ENCODE measurements at places on chromosomes 1 and 21.

DNA sequence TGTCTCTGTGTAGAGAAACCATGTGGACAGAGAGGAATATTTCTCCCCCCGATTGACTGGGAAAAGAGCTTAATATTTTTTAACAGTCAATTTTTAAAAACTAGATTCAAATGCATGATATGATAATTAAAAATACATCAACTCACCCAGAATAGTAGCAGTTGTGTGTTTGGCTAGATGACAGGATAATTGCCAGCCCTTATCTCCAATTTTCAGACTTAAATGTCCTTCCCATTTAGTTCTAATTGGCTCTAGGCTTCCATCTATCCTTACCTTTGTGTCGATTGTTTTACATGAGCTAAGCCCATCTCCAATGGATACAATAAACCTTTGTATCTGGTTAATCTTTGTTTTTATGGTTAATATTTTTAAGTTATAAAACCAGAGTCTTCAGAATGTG lies 23.9 kb upstream of the KIAA0040 start:
- no peak overlapping the region for H3K4me3 ChIP-seq
- no peaks in the 10 kb centered on the region for H3K36me3 ChIP-seq
- H3K4me1 ChIP-seq, result peaks cover 16% of the 10 kb centered on the region
- H3K27me3 ChIP-seq, result no peaks in the 10 kb centered on the region

DNA sequence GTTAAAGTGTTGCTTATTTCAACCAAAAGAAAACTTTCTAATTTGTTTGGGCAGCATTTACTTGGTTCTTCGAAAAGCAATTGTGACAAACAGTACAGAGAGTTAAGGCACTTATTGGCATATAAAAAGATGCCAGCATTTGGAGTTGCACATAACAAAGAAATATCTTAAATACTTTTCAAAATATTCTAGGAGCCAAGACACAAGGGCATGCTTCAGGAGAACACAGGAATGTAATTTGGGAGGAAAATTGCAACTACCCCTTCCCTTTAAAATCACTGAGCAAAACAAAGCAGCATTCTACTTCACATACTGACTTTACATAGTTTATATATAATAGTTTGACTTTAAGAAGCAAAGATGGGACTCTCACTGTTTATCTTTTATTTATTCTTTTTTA lies 4.6 kb upstream of the TIE1 start:
- no peaks in the 10 kb centered on the region for H3K36me3 ChIP-seq
- no peak for DNase-seq
- H3K4me3 ChIP-seq, result no peak overlapping the region
- peaks cover 42% of the 10 kb centered on the region for H3K4me1 ChIP-seq
- peak overlapping the region; percentile 54 for H3K27ac ChIP-seq

DNA sequence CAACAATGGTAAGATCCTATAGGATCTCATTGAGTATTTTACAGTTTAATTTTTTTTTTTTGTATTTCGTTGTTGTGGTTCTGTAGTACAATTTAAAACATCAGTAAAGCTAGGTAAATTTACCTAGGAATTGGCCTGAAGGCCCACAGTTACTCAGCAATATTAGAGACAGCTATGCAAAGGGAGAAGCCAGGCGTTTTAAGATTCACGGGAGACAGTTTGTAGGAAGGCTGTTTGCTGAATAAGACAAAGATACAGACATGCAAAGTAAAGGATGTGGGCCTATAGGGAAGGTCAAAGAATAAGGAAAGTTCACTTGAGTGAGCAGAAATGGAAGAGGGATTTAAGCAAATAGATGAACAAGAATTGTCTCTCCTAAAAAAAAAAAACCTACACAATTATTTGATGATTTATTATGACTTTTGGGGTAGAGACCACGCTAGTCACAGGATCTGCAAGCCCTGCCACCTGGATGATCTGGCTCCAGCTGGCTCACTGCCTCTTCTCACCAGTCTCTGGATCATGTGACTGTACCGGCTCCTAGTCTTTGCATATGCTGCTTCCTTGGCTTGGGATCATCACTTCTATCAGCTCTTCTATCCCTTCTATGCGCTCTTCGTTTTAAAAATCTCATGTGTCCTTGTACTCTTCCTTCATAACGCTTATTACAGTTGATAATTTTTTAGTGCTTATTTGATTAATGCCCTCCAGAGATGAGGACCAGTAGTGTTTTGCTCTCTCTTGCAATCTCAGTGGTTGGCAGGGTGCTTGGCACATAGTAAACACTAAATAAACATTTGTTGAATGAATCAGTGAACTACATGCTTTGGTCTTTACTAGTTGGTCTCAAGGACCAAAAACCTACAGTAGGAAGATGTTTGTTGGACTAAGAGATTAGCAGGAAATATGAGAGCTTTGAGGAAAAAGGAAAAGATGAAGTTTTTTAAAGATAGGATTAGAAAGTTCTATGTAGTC lies 14.1 kb downstream of the DYRK1A start:
- H3K27ac ChIP-seq, result peak overlapping the region; percentile 86
- H3K27me3 ChIP-seq, result no peaks in the 10 kb centered on the region
- H3K4me1 ChIP-seq, result peaks cover 80% of the 10 kb centered on the region
- H3K4me3 ChIP-seq, result peak overlapping the region; percentile 26
- peak; percentile 34 for DNase-seq

- H3K27me3 ChIP-seq, result no peaks in the 10 kb centered on the region
- H3K4me1 ChIP-seq, result peaks cover 16% of the 10 kb centered on the region
- H3K27ac ChIP-seq, result no peak overlapping the region
Measured at GRCh38 chr1:87615901-87616300, 287.2 kb downstream of the LMO4 start.

- peaks cover 35% of the 10 kb centered on the region for H3K4me1 ChIP-seq
- no peak overlapping the region for H3K4me3 ChIP-seq
- H3K36me3 ChIP-seq, result no peaks in the 10 kb centered on the region
- no peaks in the 10 kb centered on the region for H3K27me3 ChIP-seq
Measured at GRCh38 chr1:234656944-234657654, 47.1 kb upstream of the IRF2BP2 start.

DNA sequence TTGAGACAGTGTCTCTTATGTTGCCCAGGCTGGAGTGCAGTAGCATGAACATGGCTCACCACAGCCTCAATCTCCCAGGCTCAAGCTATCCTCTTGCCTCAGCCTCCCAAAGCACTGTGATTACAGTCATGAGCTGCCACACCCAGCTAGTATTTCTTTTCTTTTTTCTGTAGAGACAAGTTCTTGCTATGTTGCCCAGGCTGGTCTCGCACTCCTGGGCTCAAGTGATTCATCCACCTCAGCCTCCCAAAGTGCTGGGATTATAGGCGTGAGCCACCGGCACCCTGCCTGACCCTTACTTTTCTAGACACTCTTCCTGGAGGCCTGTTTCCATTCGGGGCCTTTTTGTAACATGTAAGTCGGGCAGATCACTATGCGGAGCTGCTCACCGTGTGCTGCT lies 30.1 kb upstream of the SRP9 start:
- peaks cover 18% of the 10 kb centered on the region for H3K27me3 ChIP-seq
- H3K27ac ChIP-seq, result 0 out of 2 replicates have a peak overlapping the region, but pooled peaks have one; percentile 27
- DNase-seq, result no peak
- H3K4me3 ChIP-seq, result no peak overlapping the region
- H3K36me3 ChIP-seq, result no peaks in the 10 kb centered on the region

- no peaks in the 10 kb centered on the region for H3K27me3 ChIP-seq
- no peaks in the 10 kb centered on the region for H3K36me3 ChIP-seq
- 0 out of 2 replicates have a peak, but pooled peaks cover 3% of the 10 kb centered on the region for H3K4me1 ChIP-seq
- no peak overlapping the region for H3K27ac ChIP-seq
- H3K4me3 ChIP-seq, result no peak overlapping the region
- no peak for DNase-seq
Measured at GRCh38 chr1:154714638-154715037, 106.7 kb upstream of the ADAR start.

DNA sequence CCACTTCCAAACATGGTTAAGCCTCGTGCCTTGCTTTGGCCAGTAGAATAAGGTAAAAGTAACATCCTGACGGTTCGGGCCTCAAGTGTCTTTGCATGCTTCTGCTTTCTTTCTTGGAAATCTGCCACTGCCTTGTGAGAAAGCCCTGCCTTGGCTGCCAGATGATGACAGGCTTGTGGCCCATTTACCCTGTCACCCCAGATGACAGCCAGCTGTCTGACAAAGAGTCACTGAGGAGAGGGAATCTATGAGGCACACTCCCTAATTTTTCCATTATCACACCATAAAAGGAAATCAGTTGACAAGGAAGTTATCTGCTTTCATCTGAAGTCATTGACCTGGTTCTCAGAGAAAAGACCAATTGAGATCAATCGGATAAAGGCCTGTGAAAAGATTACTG lies 199.8 kb downstream of the USH2A start:
- H3K36me3 ChIP-seq, result no peaks in the 10 kb centered on the region
- H3K4me3 ChIP-seq, result no peak overlapping the region
- H3K27ac ChIP-seq, result no peak overlapping the region
- peaks cover 15% of the 10 kb centered on the region for H3K4me1 ChIP-seq

DNA sequence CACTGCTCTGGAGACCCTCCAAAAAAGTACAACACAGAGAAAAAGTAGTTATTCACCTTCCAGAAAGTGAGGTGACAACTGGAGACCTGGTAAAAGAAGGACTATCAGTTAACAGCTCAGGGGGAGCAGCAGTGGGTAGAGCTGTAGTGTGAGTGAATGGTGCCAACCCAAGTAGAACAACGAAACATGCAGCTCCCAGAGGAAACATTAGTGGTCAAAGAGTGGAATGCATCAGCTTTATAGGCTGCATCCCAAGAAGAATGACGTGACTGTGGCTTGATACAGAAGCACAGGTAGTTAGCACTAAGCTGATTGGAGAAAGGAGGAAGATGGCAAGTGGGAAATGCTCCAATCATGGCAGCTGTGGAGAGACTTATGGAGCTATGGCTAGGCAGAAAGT lies 275.7 kb upstream of the CAMK1G start:
- H3K27me3 ChIP-seq, result no peaks in the 10 kb centered on the region
- no peak for DNase-seq
- H3K27ac ChIP-seq, result no peak overlapping the region
- peaks cover 13% of the 10 kb centered on the region for H3K4me1 ChIP-seq
- H3K4me3 ChIP-seq, result no peak overlapping the region
- no peaks in the 10 kb centered on the region for H3K36me3 ChIP-seq

DNA sequence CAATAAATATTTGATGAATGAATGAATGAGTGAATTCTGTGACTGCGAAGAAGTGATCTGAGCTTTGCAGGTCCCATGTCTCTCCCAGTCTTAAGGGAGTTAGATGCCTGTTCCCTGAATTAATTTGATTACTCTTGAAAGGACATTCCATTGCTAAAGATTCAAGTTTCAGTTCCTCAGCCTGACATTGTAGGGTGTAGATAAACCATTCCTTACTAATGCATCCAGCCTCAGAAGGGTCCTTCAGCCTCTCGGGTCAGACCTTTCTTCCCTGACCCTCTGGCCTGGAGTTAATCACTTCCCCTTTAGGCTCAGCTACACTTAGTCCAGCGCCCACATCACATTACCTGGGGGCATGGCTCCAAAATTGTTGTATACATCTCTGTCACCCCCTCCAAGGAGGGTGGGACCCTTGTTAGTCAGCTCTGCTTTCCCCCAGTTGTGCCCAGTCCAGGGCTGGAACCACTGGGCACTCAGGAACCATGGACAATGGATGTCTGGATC lies 2.6 kb downstream of the INSRR start:
- peaks cover 7% of the 10 kb centered on the region for H3K4me1 ChIP-seq
- no peak overlapping the region for H3K4me3 ChIP-seq
- no peaks in the 10 kb centered on the region for H3K36me3 ChIP-seq
- DNase-seq, result no peak

- no peak overlapping the region for H3K4me3 ChIP-seq
- H3K27me3 ChIP-seq, result no peaks in the 10 kb centered on the region
- peaks cover 3% of the 10 kb centered on the region for H3K4me1 ChIP-seq
- H3K27ac ChIP-seq, result peak overlapping the region; percentile 64
- DNase-seq, result no peak
- H3K36me3 ChIP-seq, result peaks cover 5% of the 10 kb centered on the region
Measured at GRCh38 chr1:153688276-153688675, 9.8 kb downstream of the NPR1 start.

- H3K36me3 ChIP-seq, result no peaks in the 10 kb centered on the region
- H3K27me3 ChIP-seq, result peaks cover 27% of the 10 kb centered on the region
- H3K27ac ChIP-seq, result no peak overlapping the region
- no peak overlapping the region for H3K4me3 ChIP-seq
Measured at GRCh38 chr1:151142411-151143056, 3.9 kb downstream of the SEMA6C start.

- no peak for DNase-seq
- no peaks in the 10 kb centered on the region for H3K36me3 ChIP-seq
- H3K4me1 ChIP-seq, result peaks cover 8% of the 10 kb centered on the region
- peak overlapping the region; percentile 60 for H3K27ac ChIP-seq
- H3K27me3 ChIP-seq, result no peaks in the 10 kb centered on the region
Measured at GRCh38 chr1:52234014-52234413, 92.1 kb downstream of the ZFYVE9 start.

- DNase-seq, result peak; percentile 82
- peak overlapping the region; percentile 48 for H3K4me3 ChIP-seq
- no peak overlapping the region for H3K27ac ChIP-seq
- peaks cover 31% of the 10 kb centered on the region for H3K4me1 ChIP-seq
- H3K36me3 ChIP-seq, result peaks cover 7% of the 10 kb centered on the region
Measured at GRCh38 chr1:43565600-43566360, 35.1 kb downstream of the PTPRF start.

Measured in WTC11 (cell line).